Bladder microvascular endothelial cell (primary cell): ENCODE measurements at places on chromosomes 1 and 21. TPM values are rescaled to one million over a fixed set of nuclear protein-coding genes. Genes with fewer than 3 reads are reported as not detected.

The TACSTD2 gene
- total RNA-seq, result 16.5 and 33.0 TPM in 2 replicates

The AMY2A gene
- not detected in 2 replicates for total RNA-seq

The PTGFR gene
- 0.16 and 0.38 TPM in 2 replicates for total RNA-seq

The SLC9C2 gene
- under 0.01 TPM in 1 of 2 replicates, not detected in the other for total RNA-seq

The SIK1 gene
- total RNA-seq, result 1.9 and 11.6 TPM in 2 replicates

The LYPD8 gene
- not detected in 2 replicates for total RNA-seq

The FCRLA gene
- 0.06 and 0.49 TPM in 2 replicates for total RNA-seq

The OR6N1 gene
- not detected in 2 replicates for total RNA-seq

The SLC30A10 gene
- not detected in 2 replicates for total RNA-seq

The SPRR2E gene
- total RNA-seq, result not detected in 2 replicates

The HSD3B1 gene
- not detected in 2 replicates for total RNA-seq

The LCK gene
- total RNA-seq, result 0.16 TPM in 1 of 2 replicates, not detected in the other

The CCDC190 gene
- 0.38 TPM in 1 of 2 replicates, not detected in the other for total RNA-seq

The GNG12 gene
- 90.5 and 245 TPM in 2 replicates for total RNA-seq

The ARHGAP30 gene
- total RNA-seq, result not detected in 2 replicates

The SPRR2B gene
- total RNA-seq, result not detected in 2 replicates

The RRP15 gene
- 3.7 and 6.0 TPM in 2 replicates for total RNA-seq

The PEAR1 gene
- 11.0 and 35.0 TPM in 2 replicates for total RNA-seq

The CFAP141 gene
- total RNA-seq, result not detected in 2 replicates

The PDPN gene
- 0.49 and 155 TPM in 2 replicates for total RNA-seq

The CAMSAP2 gene
- 15.7 and 54.7 TPM in 2 replicates for total RNA-seq

The PAQR6 gene
- under 0.01 and 0.50 TPM in 2 replicates for total RNA-seq

The CELA3A gene
- not detected in 2 replicates for total RNA-seq

The ARHGAP29 gene
- total RNA-seq, result 140 and 262 TPM in 2 replicates

The PSMB4 gene
- 329 and 414 TPM in 2 replicates for total RNA-seq

The PM20D1 gene
- 0.06 TPM in 1 of 2 replicates, not detected in the other for total RNA-seq

The PCSK9 gene
- 0.06 and 0.32 TPM in 2 replicates for total RNA-seq

The HENMT1 gene
- 1.9 and 2.2 TPM in 2 replicates for total RNA-seq

The GNG4 gene
- 0.16 and 0.19 TPM in 2 replicates for total RNA-seq

The CA6 gene
- total RNA-seq, result not detected in 2 replicates

The MSTO1 gene
- total RNA-seq, result 17.8 and 35.4 TPM in 2 replicates

The UBL4B gene
- total RNA-seq, result not detected in 2 replicates

The ZSCAN20 gene
- total RNA-seq, result 5.2 and 9.3 TPM in 2 replicates

The CCDC27 gene
- not detected in 2 replicates for total RNA-seq

The LCE1E gene
- total RNA-seq, result not detected in 2 replicates

The SELENBP1 gene
- total RNA-seq, result 2.4 and 3.7 TPM in 2 replicates

The GPR52 gene
- 0.16 and 1.9 TPM in 2 replicates for total RNA-seq
